Activated gamma-delta T cell (primary cell): ENCODE measurements at places on chromosomes 11 and 22.

DNA sequence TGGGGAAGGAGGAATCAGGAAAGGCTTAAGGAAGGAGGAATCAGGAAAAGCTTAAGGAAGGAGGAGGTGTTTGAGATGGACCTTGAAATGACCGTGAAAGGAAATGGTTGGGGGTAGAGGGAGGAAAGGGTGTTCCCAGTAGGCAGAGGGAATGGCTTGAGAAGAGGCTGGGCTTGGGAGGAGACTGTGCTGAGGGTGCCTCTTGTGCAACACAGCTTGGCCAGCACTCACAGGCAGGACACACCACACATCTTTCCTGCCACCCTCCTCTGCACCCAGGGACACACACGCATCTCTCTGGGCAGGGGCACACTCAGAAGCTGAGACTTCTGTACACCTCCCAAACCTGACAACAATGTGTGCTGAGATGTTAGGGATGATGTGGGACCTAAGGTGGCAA lies 151.4 kb downstream of the FBXO7 start:
- no peak for DNase-seq

DNA sequence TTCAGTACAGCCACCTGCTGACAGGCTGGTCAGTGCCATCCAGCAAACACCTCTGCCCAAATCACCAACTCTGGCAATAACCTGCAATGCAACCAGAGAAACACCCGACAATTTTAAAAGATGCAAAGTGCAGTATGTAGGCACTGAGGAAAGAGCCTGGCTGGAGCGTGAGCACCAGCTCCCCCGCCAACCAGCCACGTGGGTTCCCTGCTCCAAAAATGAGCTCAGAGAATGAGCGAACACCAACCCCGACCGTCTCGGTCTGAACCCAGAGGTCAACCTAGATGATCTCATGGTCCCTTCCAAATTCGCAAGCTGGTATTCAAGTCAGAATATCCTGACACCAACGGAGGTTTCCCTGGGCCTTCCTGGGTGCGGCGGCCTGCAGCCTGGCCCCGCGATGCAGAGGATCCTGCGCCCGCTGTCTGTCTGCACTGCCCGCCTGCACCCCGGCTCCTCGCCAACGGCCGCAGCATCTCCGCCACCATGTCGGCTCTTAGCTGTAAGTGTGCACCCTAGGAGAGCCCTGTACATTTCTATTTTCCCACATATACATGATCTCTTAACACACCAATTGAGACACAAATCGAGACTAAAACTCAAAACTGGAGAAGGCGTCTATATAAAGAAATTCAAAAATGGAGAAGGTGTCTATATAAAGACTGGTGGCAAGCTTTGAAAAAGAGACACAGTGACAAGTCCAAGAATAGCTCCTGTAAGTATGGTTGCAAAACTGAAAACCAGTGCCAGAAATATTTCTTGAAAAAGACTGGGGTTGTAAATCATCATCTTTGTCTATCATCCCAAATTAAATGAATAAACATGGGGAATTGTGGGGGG lies 22.8 kb downstream of the TMEM184B start:
- no peak for DNase-seq

DNA sequence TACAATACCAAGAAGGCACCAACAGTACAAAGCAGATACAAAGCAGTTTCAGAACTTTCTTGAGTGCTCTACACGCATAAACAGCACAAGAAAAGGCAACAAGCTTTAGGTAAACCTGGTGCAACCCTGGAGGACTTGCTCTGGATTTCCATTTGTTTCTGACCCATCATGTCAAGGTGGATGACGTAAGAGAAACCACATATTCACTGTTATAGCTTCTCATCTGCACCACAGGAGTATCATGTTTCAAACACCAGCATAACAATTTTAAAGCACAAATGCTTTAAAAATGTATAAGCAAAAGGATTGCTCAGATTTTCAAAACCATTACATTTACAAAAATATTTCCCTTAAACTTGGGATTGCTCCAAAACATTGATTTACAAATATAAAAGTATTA lies 25.0 kb upstream of the YPEL1 start:
- no peak for DNase-seq

DNA sequence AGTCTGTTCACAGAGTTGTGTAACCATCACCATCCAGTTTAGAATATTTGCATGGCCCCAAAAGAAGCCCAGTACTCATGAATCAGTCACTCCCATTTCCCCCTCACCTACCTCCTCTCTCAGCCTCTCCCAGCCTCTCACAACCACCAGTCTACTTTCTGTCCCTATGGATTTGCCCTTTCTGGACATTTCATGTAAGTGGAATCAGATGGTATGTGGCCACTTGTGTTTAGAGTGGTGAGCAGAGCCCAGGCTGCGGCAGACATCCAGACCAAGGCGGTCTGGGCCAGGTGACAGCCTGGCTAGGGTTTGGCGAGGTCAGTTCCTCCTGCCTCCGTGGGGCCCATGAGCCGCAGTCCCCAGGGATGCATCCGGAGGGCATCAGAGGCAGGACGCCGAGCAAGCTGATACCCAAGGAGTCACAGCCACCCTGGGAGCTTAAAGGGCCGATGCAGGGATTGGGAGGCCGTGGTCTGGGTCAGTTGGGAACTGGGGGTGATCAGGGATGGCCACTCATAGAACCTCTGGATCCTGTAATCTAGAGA lies 53.3 kb upstream of the CLDN5 start:
- DNase-seq, result no peak

DNA sequence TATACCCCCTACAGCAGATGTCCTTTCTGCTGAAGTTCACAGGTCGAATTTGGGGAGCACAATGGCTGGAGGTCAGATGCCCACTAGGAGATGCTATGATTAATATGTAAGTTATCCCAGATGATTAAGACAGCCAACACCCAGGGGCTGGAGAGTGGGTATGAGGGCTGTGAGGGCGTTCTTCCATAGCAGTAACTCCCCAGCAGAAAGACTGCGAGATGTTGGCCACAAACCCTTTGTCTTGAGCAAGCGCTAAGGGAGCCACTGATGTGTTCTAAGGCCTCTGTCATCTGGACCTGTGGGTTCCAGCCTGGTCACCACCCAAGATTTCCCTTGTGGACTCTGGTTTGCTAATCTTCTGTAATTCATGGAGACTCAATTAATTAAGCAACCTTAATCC lies 77.6 kb downstream of the BMAL1 start:
- DNase-seq, result no peak

- no peak for DNase-seq
These were observed 65.3 kb downstream of the ARHGEF12 start for GRCh38 chr11:120401506-120401905.

- DNase-seq, result no peak
These were observed 627.3 kb upstream of the KIRREL3 start for GRCh38 chr11:127627629-127628457.

DNA sequence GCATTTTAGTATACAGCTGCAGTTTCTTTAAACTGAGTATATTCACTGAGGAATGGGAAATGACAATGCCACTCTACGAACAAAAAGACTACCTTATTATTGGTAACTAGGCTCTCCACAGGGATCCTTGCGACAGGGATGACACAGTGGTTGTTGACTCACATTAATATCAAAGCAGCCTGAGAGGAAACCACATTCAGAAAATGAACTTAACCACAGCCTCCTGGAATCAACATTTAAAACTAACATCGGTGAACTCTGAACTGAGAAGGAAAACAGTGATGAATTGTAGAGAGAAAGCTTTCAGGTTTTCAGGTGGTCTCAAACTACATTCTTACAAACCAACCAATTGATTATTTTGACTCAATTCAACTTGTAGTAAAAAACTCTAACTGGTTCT lies 90.3 kb upstream of the MTMR2 start:
- no peak for DNase-seq

DNA sequence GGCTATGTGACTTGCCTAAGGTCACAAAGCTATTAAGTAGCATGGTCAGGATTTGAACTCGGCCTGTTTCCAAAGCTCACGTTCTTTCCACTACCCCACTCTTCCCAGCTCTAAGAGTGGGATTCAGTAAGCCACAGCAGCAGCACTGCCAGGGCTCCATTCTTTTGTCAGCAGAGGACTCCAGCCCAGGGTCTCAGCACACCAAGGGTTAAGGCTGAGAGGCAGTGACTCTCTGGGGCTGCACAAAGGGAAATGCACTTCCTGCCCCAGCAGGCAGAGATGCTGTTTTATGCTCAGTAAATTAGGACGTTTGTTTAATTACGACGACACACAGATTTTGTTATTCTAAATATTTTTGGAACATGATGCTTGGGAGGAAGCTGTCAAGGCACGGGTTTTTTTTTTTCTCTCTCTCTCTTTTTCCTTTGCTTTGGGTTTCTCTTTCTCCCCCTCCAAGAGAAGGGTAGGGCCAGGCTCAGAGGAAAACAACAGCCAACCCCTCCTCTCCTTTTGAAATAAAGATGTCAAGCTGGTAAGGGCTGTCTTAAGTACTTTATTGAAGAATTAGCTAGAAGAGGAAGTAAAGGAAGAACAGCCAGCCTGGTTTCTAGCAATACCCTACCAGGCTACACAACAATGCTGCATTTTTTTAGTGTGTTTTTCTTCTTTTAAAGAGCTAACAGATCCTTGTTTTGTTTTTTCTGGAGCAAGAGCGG lies 2.8 kb downstream of the MYH9 start:
- no peak for DNase-seq

DNA sequence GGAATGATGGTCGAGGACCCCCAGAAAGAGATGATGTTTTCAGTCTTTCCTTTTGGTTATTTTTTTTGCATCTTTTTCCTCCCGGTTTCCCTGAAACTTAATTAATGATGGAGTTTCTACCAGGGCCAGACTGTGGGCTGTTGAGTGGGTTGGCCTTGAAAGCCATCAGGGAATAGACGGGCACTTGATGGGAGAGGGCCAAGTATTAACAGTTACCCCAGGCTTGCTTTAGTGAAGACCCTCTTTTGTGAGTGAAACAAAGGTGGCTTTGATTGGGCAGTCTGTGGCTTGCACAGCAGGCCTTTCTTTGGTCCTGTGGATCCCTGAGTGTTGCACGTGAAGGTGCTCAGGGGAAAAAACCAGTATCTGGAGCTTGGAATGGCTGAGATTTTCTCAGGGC lies 56.9 kb downstream of the AMOTL1 start:
- no peak for DNase-seq

GRCh38 chr22:25119609-25120008 lies 80.0 kb upstream of the CRYBB3 start:
- DNase-seq, result no peak

- DNase-seq, result no peak
These were observed 144.8 kb downstream of the GRIA4 start for GRCh38 chr11:105754716-105755115.

DNA sequence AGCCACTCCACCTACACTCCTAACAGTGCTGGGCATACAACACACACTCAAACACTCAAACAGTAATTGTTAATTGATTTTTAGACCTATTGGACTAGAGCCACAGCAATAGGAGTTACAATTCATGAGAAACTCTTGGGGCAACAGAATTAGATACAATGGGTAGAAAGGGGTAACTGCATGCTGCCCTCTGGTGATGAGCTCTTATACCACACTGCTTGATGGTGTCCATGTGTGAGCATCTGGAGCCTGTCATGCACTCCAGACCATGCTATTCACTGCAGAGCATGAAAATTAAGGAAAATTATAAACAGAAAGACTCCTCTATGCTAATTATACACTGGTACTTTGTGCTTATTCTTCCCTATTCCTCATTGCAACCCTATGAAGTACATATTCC lies 975.5 kb upstream of the CCDC90B start:
- no peak for DNase-seq

GRCh38 chr22:20196094-20196842 lies 45.4 kb upstream of the CCDC188 start:
- no peak for DNase-seq

DNA sequence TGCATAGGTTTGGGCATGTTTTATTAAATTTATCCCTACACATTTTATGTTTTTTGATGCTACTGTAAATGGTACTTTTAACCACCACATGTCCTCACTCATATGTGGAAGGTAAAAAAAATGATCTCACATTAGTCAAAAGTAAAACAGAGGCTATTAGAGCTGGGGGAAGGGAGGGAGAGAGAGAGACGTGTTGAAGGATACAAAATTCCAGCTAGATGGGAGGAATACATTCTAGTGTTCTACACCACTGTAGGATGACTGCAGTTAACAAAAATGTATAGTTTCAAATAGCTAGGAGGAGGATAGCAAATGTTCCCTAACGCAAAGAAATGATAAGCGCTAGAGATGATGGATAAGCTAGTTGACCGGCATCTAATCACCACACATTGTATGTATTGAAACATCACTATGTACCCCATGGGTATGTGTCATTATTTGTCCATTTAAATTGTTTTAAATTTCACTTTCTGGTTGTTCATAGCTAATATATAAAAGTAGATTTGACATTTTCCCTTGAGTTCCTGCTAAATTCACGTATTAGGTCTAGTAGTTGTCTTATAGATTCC lies 9.9 kb upstream of the GNB1L start:
- DNase-seq, result no peak

DNA sequence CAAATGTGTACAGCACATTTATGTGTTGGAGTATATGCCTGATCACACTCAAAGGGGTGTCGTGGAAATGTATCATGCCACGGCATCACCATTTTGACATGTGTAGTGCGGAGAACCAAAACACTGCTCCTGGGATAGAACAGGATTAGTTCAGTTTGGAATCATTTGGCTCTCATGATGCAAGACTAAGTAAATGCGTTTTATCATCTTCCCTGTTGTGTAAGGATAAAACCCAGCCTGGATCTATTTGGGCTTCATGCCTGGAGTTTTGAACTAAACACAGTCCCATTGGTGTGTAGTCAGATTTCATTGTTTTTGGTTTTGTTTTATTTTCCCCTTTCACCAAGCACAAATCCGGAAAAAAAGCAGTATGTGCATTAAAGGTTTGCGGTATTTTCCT lies 574.3 kb downstream of the NTM start:
- DNase-seq, result no peak

DNA sequence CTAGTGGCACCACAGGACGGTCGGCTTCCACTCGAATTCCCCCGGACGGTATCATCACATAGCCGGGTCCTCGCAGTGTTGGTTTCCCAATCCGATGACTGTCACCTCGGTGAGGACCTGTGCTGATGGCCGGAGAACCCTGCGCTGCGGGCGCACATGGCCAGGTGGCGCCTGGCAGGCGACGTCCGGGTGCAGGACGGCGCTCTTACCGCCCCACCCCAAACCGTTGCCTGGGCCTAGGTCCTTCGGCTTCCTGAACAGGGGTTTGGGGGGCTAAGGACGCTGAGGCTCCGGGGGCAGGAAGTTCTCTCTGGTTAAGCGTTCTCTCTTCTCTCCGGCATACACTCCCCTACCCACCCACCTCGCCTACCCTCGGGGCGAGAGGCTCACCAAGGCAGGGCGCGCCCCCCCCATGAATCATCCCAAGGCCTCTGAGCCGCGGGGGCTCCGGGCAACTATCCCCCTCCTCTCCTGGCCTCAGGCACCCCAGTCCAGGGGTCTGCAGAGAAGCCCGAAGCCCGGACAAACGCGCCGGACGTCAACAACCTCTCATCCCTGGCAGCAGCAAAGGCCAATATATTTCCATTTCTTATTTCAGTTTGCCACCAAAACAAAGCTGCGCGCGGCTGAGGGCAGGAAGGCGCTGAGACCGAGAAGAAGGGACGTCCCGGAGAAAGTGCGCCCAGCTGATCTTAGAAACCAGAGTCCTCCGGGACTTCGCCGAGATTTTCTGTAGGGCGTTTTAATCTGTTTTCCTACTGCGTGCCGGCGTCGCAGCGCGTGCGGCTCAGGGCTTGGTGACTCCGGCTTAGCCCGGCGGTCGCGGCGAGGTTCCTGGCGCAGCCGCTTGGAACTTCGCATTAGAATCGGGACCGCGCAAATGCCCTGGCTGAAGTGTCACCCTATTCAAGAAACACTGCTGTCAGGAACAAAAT lies 5.6 kb downstream of the ALX4 start:
- DNase-seq, result no peak
